ENCODE measurements at places on chromosomes 1 and 21.
A peak's percentile ranks its signal among the peaks of the same experiment; 100 is the strongest.

DNA sequence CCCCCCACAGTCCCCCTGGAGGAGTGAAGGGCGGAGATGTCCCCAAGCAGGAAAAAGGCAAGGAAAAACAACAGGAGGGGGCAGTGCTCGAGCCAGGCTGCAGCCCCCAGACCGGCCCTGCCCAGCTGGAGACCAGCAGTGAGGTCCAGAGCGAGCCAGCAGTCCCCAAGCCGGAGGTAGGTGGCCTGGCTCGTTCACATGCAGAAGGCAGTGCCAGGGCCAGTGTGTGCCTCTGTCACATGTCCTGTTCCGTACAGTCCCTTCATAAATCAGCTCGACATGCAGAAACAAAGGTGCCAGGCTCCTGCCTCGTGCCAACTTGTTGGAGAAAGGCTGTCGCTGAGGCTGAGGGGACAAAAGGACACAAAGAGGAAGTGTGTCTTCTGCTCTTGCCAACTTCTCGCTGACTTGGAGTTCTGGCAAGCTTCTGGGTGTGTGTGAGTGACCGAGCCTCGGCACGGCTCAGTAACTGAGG lies 24.1 kb upstream of the MPZL1 start:
- DNase-seq = no peak

DNA sequence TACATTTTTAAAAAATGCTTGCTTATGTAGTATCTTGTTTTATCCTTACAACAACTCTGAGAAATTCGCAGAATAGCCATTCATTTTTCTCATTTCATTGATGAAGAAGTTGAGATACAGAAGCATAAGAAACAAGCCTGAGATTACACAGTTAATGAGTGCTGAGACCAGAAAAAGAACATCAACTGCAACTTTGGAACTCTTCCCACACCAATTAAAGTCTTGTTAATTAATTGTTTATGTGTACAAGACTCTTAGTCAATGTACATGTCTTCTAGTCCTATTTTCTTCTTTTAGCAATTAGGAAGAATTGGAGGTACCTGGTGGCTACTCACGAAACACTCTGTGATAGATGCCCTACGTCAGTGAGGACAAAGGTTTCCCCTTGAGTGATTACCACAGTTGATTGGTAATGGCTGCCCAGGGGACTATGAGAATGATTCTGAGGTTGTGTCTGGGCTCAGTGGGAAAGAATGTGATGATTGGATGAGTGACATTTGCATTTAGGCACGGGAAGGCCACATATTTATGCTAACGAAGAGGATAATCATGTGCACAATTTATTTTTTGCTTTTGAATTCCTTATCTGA lies 187.4 kb upstream of the KCNK2 start:
- no peak for DNase-seq

- no peak for DNase-seq
Observed at GRCh38 chr1:107941123-107941522, 23.9 kb downstream of the VAV3 start.

DNA sequence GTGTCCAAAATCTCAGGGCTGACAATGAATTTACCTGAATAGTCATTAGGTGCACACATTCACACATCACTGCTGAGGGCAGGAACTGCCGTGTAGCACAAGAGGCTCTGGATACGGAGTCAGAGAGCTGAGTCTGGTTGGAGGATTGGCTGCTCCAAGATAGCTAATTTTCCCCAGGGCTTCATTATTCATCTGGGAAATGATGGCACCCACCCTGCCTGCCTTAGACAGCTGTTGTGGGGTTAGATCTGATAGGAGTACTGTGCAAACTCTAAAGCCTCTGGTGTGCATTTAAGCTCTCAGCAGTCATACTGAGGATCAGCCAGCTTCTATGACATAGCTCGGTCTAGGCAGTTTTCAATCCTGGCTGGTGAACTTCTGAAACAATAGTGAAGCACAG lies 67.0 kb downstream of the LMX1A start:
- DNase-seq = no peak

- no peak for DNase-seq
Observed at GRCh38 chr1:67040405-67040804, 13.5 kb downstream of the SLC35D1 start.

GRCh38 chr1:5765483-5765882 lies 226.7 kb downstream of the NPHP4 start:
- no peak for DNase-seq

DNA sequence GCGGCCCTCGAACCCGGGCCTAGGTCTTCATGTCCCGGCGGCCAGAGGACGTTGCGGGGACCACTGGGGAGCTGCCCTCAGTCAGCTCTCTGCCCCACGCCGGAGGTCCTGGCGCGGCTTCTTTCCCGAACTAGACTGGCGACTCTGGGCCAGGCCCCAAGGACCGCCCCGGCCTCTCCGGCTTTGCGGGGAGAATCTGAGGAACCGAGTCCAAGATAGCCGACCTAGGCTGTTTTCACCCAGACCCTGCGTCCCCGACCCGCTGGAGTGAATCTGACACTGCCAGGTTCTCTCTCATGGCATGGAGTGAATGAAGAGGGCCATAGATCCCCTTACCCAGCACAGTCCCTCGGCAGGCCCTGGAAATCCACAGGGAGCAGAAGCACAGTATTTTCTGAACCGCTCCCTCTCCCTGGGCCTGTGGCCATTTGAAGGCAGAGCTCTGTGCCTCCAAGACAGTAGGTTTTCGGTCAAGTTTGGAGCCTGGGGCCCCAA lies 9.9 kb upstream of the BARHL2 start:
- no peak for DNase-seq

- no peak for DNase-seq
Observed at GRCh38 chr1:172719694-172720138, 60.8 kb downstream of the FASLG start.

DNA sequence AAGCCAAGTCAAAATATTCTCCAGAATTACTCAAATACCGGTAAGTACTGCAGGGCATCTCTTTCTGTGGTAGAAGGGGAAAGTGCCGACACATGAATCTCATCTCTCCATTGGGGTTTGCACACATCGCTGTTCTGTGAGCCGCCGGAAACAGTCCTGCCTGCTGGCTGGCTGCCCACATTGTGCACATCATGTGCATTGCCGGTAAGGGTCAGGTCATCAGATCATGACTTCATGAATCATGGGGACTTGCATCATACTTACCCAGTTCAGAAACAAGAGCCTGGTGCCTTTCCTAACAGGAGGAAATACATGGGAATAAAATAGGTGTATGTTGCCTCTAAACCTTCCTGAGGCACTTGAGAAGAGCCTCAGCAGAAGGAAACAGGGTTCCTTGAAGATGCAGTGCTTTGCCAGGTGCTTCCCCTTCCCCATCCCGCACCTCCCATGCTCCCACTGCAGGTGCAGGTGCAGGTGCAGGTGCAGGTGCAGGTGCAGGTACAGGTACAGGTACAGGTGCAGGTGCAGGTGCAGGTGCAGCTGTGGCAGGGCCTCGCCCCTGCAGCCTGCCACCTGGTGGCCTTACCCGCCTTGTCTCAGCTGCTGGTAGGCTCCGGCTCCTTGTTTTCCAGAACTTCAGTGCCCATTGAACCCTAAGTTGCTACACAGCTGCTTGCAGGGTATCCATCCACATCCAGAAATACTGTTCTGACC lies 26.5 kb downstream of the GPR137B start:
- no peak for DNase-seq

- DNase-seq = no peak
Observed at GRCh38 chr1:62247391-62248168, 52.9 kb downstream of the L1TD1 start.

- DNase-seq = no peak
Observed at GRCh38 chr1:40784141-40784770, 669 bp downstream of the KCNQ4 start.

GRCh38 chr1:150152772-150153456 lies 3.2 kb downstream of the PLEKHO1 start:
- no peak for DNase-seq

GRCh38 chr1:22527555-22528296 lies 35.6 kb upstream of the EPHA8 start:
- no peak for DNase-seq

DNA sequence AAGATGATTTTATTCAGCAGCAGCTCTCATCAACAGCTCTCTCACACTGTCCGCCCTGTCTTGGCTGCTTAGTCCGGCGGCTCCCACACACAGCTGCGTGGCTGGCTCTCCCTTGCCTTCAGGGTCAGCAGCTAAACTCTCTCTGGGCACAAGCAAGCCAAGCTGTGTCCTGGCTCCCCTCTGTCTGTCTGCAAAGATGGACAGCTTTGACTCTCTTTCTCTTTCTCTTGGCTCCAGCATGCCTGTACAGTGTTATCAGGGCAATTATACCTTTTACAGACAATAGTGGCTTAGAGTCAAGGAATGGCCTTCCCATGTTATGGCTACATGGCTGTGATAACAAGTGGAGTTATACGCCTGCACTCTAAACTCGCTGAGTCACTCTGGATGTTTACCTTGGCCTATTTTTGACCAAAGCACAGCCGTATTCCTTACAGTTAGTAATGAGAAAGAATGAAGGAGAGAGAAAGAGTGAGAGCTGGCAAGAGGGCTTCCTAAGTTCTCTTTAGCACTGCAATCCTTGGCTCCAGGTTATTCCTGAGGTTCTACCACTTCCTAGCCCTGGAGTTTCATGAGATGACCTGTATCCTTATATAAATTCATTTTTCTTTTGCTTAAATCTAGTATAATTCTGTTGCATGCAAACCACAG lies 59.9 kb upstream of the ZSWIM5 start:
- DNase-seq = no peak

GRCh38 chr1:161071886-161072371 lies 2.2 kb upstream of the ARHGAP30 start:
- DNase-seq = peak; percentile 40

DNA sequence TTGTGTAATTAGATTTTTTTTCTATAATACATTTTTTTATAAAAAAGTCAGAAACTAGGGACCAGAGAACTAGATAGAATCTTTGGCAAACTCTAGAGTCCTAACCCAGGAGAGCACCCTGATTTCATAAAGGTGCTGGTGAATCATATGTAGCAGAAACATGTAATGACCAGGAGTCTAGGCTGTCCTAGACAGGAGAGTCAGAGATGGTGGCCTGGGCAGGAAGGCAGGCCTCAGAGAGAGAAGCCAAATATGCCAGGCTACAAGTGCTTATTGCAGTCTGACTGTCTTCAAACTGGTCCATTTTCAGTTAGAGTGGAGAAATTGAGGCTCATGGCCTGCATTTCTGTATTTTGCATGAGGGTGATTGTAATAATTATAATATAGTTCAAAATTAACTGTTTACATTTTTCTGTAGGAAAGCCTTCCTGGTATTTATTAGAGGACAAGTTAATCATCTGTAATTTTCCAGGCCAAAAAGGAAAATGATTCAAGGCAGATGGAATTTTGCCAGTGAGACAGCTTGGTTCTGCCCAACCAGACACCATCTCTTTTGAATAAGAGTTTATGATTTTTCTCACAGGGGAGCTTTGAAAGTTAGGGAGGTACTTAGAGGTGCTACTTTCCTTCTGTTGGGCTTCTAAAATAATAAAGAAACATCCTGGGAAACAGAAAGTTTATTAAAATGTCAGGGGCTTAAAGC lies 129.8 kb downstream of the S1PR1 start:
- no peak for DNase-seq

DNA sequence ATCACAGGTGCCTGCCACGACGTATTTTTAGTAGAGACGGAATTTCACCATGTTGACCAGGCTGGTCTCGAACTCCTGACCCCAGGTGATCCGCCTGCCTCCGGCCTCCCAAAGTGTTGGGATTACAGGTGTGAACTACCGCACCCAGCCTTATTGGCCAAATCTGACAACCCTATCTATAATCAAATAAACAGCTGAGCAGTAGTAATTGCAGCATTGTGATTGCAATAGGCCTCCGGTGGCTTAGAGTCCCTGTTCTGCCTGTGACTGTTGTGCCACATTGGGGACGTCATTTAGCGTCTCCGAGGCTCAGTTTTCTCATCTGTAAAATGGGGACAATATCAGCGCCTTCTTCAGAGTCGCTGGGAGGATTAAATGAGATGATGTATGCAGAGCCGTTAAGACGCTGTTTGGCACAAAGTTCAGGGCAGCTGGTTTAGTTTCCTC lies 569 bp upstream of the CAPN2 start:
- DNase-seq = no peak

- no peak for DNase-seq
Observed at GRCh38 chr1:223062177-223062576, 80.9 kb downstream of the TLR5 start.

DNA sequence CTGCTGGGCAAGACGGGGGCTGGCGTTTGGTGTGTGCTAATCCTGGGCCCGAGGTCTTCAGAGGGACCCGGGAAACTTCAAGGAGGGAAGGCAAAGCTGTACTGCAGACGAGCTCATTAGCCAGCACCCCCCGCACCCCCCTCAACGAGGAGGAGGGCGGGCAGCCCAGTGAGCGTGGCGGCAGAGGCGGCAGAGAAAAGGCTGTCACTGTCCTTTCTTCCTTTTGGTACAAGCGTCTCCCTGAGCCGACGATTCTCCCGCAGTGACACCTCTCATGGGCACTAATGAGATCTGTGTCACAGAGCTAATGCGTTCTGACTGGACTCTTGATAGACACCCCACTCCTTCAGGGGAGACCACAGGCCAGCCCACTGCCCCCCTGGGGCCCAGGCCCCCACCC lies 29.5 kb downstream of the DMAP1 start:
- DNase-seq = no peak

DNA sequence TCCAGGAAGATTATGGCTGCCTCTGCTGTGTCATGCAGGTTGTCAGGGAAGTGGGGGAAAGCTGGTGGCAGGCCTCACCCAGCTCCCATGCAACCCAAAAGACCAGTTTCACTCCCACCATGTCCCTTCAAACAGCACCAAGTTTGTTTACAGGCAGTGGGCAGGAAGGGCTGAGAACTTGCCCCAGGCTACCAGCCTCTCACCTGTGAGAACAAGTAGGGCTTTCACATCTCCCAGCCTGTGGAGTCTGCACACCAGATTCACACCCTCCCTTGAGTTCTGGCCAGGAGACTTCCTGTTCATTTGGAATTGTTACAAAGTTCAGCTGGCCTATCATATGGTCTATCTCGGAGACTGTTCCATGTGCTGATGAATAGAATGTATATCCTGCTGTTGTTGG lies 27.8 kb downstream of the RPAP2 start:
- no peak for DNase-seq

DNA sequence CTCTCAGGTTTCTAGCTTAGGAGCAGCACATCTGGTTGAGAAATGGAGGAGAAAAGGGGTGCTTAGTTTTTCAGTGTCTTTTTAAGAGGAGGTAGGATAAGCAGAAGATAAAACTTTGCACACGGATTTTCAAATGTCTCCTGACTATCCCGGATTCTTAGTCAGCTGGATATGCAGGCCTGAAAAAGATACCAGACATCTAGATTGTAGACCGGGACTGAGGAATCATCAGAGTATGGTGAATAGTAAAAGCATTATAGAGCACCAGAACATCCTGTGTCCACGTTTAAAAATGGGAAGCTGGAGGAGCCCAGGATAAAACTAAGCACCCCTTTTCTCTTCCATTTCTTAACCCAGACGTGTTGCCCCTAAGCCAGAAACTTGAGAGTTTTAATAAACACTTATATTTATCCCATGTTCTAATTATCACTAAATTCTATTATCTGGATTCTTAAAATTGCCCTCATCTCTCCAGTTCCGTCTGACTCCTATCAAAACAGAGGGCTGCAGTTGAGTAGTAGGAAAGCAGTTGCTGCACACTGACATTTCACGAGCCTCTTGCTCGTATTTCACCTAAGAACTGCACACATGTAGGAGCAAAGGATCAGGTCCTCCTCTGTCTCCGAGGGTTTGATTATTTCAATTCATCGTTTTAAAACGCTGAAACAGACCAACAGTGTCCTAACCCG lies 609 bp downstream of the PIGK start:
- DNase-seq = no peak

All from CMK (cell line).